OCI-LY7 (cell line): ENCODE measurements at places on chromosomes 11 and 22.

DNA sequence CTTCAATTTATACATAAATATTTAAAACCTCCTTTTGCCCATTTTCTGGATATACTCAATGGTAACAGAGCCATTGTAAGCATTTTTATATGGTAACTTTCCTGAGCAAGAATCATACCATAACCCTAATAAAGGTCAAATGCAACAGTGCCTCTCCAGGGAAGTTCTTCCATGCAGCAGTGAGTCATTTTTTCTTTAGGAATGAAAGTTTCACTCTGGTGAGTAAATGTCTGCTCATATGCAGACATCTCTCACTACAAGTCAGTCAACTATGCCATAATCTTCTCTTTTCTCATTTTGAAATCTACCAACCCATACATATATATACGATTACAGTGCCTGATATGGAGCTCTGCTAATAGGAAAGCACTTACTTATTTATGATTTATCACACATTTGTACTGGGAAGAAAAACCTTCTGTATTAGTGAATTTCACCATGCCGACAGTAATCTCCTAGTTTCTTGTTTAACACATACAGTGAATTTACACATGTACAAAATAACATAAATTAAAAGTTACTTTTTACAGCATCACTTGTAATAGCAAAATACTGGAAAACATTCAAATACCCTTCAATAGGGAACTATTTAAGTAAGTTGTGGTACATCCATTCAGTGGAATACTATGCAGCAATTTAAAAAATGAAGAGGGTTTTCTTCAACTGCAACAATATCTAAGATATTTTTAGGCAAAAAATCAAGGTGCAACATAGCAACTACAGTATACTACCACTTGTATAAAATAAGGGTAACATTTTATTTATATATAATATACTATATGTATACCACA is 16.0 kb downstream of the STK33 start:
- DNase-seq: no peak

- DNase-seq: no peak
These were observed 118.6 kb downstream of the TRIM44 start for GRCh38 chr11:35780951-35781860.

DNA sequence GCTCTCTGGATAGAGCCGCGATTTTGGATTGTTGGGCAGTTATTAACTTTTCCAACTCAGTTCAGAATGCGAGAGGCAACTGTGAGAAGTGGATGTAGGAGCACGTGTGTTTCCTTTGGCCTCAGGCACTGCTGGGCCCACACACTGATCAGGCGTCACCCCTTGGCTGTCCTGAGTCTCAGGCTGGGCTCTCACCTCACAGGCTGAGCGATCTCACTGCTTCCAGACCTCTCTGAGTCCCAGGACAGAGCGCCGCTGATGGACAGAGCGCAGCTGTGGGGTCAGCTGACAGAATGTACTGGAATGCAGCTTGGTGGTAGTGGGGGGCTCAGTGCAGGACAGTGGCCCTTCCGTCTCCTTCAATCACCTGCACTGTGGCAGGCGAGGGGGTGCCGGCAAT is 516.2 kb downstream of the TBC1D22A start:
- no peak for DNase-seq

GRCh38 chr11:13080861-13081260 is 71.7 kb downstream of the RASSF10 start:
- no peak for DNase-seq

GRCh38 chr11:77067861-77068443 is 1.2 kb downstream of the CAPN5 start:
- DNase-seq: no peak

DNA sequence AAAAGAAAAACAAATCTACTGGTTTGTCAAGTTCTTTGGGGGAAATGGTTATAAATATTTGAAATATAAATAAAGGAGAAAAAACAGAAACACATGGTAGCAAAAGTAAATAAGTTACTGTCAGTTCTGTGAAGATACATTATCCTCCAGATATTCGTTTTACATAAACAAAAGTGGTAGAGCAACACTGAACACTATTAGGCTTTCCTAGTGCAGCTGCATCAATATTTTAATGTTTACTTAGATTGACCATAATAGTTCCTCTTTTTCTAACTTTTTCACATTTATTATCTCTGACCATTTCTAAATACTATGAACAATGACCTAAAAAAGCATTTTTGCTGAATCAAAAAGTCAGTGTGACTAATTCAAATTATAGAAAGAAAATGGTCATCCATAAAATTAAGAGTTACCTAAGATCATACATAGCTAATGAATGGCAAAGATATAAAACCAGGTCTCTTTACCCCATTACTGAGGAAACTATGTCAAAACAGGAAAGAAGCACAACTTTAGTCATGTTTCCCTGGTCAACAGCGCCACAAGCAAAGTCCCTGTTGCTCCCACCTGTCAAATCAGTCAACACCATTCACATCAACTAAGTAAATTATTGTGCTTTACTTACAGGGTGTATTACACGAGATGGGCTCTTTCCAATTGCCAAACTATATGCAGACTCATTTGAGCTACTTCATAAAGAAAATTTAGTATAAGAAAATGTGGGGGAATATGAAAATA is 38.5 kb downstream of the SBF2 start:
- DNase-seq: no peak

- no peak for DNase-seq
These were observed 40.1 kb downstream of the DGCR2 start for GRCh38 chr22:19082101-19082500.

GRCh38 chr11:70422692-70423522 is 24.6 kb downstream of the CTTN start:
- DNase-seq: no peak

DNA sequence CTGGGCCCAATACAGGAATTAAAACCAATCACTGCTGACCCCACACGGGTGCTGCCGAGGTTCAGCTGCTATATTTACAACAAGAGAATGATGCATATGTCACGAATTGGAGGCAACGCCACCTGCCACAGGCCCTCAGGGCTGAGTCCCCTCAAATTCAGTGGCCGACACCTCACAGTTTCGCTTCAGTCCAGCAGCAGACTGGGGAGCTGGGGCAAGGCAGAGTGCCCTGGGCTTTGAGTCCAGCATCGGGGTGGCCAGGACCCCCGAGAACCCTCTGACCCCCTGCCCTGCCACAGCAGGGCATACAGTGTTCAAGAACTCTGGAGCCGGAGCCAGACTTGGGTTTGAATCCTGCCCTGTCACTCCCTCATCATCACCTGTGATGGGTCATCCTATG is 247.2 kb downstream of the CTTN start:
- DNase-seq: no peak

DNA sequence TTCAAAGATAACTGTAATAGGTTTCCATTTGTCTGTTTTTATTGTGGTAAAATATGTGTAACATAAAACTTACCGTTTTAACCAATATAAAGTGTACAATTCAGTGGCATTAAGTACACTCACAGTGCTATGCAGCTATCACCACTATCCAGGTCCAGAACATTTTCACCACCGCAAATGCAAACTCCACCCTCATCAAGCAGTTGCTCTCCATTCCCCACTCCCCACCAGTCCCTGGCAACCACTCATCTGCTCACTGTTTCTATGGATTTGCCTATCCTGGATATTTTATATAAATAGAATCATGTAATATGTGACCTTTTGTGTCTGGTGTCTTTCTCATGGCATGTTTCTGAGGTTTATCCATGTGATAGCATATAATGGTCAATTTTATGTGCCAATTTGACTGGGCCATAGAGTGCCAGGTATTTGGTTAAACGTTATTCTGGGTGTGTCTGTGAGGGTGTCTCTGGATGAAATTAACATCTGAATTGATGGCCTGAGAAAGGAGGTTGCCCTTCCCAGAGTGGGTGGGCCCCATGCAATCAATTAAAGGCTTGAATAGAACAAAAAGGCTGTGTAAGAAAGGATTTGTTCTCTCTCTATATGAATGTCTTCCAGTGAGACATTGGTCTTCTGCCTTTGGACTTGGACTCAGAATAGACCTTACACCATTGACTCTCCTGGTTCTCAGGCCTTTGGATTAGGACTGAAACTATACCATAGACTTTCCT is 17.2 kb upstream of the SMCO4 start:
- no peak for DNase-seq

DNA sequence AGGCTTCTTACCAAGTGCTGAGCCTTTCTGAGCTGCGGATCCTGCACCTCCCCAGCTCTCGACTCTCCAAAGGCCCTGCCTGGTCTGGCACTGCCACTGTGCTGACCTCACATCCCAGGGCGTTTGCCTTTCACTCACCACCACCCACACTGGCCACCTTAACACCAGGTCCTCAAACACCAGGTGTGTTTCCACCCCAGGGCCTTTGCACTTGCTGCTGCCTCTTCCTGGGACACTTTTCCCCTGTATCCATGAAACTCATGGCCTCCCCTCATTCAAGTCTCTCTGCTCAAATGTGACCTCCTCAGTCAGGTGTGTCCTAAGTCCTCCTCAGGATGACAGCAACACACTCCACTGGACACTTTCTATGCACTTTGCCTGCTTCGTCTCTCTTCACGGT is 51.4 kb upstream of the ANO1 start:
- no peak for DNase-seq

DNA sequence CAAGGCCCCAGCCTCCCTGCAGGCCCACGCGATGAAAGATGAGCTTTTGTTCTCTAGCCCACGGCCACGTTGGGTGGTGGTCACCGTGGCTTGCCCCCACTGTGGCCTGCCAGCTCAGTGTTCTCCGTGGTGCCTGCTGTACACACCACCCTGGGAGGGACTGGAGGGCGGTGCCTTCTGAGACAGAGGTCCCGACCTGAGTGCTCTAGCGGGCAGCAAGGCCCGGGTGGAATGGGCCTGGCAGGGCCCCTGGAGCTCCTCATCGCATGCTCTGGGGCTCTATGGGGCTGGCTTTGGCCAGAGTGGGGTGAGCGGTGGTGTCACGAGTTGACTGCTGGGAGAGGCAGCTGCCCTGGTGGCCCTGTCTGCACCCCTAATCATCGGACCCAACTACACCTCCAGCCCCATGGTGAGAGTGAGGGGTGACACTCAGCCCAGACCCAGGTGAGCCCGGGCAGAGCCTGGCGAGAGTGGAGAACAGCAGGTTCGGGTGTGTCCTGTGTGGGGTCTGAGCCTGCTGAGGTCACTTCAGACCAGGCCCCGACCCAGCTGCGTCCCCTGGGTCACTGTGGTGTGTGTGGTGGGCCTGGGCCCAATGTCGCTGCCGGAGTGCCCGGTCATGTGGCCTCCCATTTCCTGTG is 541.9 kb downstream of the TBC1D22A start:
- DNase-seq: no peak

DNA sequence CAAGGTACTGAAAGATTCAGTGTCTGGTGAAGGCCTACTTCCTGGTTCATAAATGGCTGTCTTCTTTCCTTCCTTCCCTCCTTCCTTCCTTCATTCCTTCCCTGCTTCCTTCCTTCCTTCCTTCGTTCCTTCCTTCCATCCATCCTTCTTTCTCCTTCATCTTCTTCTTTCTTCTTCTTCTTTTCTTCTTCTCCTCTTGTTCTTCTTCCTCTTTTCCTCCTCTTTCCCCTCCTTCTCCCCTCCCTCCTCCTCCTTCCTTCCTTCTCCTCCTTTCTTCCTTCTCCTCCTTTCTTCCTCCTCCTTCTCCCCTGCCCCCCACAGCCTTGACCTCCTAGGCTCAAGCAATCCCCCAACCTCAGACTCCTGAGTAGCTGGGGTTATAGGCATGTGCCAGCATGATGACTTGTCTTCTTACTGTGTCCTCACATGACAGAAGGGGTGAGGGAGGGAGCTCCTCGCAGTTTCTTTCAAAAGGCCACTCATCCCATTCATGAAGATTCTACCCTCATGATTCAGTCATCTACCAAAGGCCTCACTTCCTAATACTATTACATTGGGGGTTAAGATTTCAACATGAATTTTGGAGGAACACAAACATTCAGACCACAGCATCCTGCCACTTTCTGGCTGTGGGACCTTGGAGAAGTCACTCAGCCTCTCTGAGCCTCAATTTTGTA is 22.6 kb upstream of the CCDC134 start:
- DNase-seq: no peak

DNA sequence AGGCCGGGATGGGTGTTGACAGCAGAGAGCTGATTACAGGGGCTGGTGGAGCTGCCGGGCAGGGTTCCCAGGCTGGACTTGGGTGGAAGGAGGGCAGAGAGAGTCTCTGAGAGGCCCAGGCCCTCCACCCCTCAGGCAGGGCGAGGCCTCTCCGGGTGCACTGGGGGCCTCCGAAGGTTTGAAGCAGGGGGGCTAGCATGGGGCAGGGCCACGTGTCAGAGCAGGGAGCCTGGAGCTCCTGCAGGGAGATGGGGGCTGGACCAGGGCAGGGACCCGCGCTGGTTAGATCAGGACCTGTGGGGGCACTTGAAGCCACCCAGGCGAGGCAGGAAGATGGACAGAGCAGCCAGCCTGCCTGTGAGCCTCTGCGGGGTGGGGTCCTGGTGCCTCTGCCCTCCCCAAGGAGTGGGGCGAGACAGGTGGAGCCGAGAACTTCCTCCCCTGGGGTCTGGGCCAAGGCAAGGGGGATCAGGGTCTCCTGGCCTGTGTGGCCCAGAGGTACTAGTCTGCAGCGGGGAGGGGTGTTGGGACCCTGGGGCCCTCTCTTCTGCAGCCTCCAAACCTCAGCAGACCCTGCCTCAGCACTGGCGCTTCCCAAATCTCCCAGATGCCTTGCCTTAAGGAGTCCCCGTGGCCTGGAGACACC is 911 bp downstream of the PANX2 start:
- DNase-seq: no peak

GRCh38 chr11:59810911-59811259 is 307 bp upstream of the MRPL16 start:
- DNase-seq: no peak

DNA sequence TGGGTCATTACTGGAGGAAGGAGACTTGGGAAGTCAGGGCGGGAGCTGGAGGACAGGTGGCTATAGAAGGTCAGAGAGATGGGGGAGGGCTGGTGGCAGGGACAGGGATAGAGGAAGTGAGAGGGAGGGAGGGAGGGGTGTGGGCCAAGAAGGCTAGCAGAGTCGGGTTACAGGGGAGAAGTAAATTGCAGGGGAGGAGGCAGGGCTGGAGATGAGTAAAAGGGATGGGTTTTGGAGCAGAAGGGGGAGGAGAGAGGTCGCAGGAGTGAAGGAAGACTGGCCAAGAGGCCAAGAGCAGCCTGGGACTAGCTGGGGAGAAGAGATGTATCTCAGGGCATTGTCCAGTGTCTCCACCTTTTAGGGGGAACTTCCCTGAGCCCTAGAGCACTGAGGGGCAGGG is 33.0 kb downstream of the LRRC10B start:
- DNase-seq: peak; percentile 9

DNA sequence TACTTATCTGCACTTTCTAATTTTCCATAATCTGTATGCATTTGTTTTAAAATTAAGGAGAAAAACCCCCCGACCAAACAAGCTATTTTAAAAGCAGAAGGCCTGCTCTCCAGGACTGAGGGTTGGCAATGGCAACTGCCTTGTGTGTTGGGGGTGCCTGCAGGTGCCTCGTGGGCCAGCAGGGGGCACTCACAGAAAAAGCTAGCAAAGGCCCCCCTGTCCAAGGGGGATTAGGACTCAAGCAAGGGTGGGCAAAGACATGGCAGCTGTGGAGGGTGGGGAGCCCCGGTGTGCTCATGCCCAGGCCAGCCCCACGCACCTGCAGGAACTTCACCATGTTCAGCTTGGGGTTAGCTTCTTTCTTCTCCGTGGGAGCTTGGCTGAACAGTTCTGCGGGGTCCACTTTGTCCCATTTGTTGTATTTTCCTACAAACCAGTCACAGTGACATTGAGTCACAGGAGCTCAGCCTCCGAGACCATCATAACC is 10.3 kb downstream of the TOP3B start:
- DNase-seq: peak; percentile 66
